ENCODE measurements at places on chromosomes 12 and 14. TPM values are rescaled to one million over a fixed set of nuclear protein-coding genes. Genes with fewer than 3 reads are reported as not detected.

Gene ACOT6
- total RNA-seq: not detected

Gene MMP19
- total RNA-seq: 3.9 TPM

DNA sequence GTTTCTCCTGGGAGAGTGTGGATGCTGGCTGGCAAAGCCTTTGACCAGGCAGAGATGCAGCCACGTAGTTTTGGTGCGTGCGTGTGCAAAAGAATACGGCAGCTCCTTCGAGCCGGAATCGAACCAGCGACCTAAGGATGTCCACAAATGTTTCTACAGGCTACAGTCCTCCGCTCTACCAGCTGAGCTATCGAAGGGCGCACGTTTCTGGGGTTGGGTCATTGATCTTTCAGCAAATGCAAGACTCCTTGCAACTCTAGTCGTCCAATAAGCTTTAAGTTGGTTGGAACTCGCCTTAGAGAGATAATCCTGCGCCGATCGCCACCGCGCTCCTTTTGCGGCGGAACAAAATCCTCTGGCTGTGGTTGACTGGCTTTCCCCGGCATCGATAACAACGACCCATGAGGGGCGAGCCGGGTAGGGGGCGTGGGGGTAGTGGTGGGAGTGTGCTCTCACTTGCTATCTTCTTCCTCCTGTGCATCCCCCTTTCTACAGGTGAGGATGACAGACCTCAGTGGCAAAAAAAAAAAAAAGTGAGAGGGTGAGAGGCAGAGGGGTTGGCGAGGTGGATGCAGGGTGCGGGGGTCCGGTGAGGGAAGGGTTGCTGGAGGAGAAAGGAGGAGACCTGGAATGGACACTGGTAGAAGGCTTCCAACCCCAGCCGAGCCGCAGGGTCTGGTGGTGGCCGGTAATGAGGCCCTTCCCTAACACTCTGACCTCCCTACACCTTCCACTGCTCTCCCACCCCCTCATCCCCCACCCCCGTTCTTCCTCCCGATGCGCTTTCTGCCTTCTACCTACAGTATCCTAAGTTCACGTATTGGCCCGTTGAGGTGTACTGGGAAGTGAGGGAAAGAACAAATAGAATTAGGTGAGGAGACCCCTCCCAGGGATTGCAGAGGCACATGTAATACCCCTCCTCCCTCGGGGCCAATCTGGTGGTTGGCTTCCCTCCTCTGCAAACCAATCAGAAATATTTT lies 11.8 kb upstream of the OR6S1 start:
- H3K36me3 ChIP-seq: no peaks in the 10 kb centered on the region
- no peaks in the 10 kb centered on the region for H3K27me3 ChIP-seq
- no peak for DNase-seq
- no peak overlapping the region for H3K27ac ChIP-seq

DNA sequence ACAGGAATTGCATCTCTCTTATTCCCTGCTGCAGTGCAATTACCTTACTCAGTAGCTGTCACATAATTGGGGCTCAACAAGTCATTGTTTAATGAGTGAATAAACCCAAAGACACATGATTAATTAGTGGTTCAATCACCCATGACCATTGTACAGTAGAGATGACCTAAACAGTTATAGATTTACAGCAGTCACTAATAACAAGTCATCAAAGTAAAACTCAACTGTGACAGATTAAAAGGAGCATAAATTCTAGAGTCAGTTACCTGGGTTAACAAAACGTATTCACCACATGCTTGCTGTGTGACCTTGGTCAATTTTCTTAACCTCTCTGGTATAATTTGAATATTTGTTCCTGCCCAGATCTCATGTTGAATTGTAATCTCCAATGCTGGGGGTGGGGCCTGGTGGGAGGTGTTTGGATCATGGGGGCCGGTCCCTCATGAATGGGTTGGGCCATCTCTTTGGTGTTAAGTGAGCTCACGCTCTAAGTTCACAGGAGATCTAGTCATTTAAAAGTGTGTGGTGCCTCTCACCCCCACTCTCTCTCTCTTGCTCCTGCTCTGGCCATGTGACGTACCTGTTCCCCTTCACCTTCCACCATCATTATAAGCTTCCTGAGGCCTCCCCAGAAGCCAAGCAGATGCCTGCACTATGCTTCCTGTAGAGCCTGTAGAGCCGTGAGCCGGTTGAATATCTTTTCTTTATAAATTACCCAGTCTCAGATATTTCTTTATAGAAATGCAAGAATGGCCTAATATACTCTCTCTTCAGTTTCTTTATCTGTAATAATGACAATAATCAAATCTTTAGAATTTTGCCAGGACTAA lies 141.9 kb upstream of the PLEKHG7 start:
- H3K27ac ChIP-seq: peak overlapping the region; percentile 18
- H3K36me3 ChIP-seq: no peaks in the 10 kb centered on the region
- no peak overlapping the region for H3K4me3 ChIP-seq
- DNase-seq: no peak

DNA sequence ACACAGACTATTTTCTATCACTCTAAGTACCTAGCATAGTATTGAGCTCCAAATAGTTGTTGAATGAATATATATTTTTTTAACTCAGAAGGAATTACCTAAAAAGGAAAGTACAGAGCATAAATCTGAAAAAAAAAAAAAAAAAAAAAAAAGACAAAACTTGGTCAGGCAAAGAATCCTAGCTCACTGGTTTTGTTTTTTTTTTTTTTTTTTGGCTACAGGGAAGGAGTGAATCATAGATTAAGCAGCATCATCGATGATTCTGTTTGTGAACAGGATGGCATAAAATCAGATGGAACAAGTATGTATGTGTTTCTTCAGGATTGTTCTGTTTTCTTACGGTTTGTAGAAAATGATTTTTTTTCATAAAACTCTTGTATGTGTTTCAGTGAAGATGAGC lies 66.1 kb upstream of the BCAT1 start:
- H3K4me3 ChIP-seq: no peak overlapping the region
- no peaks in the 10 kb centered on the region for H3K36me3 ChIP-seq
- H3K27ac ChIP-seq: no peak overlapping the region
- no peak for DNase-seq

GRCh38 chr12:56425193-56425592 lies 24.0 kb downstream of the TIMELESS start:
- no peak for DNase-seq
- H3K4me3 ChIP-seq: no peak overlapping the region
- no peaks in the 10 kb centered on the region for H3K27me3 ChIP-seq
- H3K36me3 ChIP-seq: peaks cover 40% of the 10 kb centered on the region

Gene KCTD10
- total RNA-seq: 33.0 TPM
